CD4-positive, alpha-beta T cell treated with Interleukin-15 for 1 hour (primary cell): ENCODE measurements at places on chromosomes 12 and 14.

- DNase-seq, result no peak
These were observed 246.8 kb upstream of the DAAM1 start for GRCh38 chr14:58941629-58942028.

DNA sequence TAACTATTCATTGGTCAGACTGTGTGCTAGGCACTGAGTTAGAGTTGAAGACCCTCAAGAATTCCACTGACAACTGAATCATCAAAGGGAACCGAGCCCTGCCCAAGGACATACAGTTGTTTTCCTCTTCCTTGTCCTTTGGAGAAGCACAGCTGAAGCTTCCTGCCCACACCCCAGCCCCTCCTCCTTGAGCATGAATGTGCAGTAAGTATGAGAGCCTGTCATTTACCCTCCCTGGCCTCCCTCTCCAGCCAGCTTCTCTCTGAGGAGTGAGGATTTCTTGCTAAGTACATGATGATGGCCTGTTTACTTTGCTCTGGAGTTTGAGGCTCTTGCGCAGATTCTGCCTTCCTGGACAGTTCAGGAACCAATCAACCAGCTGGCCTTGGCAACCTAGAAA is 235.2 kb downstream of the CACNA1C start:
- DNase-seq, result no peak

DNA sequence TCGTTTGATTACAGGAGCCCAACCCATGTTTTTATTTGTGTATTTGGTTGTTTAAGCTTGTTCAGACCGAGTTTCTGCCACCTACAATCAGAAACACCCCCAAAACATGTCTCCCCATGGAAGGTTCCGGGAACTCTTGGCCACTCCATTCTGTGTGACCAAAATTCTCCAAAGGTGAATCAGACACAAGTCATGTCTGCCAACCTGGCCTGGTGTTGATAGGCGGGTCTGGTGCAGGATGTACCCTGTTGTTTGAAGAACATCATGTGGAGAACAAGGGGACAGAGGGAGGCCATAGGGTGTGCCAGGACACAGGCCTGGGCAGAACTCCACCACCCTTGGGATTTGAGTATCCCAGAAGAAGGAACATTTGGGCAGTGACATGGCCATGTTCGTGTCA is 147.1 kb upstream of the MYL2 start:
- no peak for DNase-seq

- no peak for DNase-seq
These were observed 8.9 kb upstream of the SAV1 start for GRCh38 chr14:50676814-50677516.

GRCh38 chr12:47107926-47108325 is 28.2 kb upstream of the AMIGO2 start:
- no peak for DNase-seq

- DNase-seq, result no peak
These were observed 155.0 kb upstream of the C14orf180 start for GRCh38 chr14:104424406-104425072.

DNA sequence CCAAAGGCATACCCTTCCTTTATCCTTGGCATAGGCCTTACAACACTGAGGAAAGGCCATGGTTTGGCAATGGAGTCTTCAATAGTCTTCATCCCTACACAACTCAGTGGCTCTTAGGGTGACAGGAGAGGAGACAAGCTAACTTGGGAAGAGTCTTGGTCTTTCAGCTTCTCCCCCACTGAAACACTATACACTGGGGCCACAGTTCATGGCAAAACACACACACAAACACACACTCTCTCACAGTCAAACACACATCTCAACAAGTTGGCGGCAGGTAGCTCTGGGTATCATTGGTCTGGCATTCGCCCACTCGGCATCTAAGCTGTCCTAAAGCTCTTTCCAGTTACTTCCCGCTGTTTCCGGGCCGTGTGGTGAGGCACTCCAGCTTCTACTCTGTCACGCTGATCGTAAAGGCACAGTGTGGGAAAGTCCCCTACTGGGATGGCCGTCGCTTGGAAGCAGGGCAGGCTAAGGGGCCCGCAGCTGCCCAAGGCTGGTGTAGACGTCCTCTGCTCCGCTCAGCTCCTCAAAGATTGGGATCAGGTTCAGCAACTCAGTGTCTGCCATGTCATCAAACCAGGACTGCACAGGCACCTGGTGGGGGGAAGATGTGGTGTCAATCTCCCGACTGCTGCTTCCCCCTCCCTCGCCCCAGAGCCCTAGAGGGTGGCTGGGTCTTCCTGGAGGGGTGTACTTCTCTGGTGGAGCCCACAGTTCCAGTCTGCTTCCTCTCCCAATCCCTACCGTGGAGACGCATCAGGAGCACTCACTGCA is 4.8 kb upstream of the AVIL start:
- DNase-seq, result no peak

DNA sequence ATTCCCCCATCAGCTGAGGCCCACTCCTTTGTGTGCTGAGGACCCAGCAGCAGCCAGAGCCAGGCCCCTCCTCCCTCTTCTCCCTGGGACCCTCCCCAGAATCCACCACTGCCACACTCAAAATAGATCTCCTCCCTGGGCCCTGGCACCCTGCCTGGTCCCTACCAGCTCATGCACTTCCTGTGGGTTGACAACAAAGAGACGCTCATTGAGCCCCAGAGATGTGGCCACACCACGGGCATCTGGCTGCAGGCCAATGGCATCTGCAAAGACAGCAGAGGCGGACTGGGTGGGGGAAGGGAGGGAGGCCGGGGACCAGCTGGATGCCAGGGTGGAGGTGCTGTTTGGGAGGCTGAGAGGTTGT is 16.0 kb upstream of the ENDOU start:
- DNase-seq, result peak; percentile 76

DNA sequence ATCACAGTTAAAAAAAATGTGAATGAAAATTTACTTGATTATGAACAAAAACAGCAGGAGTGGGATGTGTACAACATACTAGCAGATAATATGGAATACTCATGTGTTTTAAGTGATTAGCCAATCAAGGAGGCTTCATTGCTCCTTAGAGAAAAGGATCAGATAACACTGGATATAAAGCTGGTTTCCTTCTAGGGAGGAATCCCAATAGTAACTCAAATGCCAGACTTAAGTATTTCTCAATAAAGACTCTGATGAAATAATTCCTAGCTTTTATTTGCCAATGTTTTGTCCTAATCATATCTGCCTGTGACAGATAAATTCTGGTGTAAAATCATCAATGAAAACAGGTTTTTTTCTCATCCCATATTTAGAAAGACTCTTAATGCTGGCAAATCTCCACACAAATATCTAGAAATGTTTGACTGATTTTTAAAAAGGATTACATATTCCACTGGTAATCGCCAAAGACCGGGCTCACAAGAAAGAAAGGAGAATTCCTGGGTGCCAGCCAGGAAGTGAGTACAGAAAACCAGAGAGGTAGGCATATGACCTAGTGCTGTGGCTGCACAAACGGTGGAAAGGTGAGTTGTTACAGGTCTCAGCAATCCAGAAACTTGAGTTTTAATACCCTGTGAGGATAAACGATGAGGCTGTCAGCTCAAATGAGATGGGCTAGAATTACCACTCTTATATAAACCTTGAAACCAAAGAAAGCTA is 108.6 kb upstream of the TTC7B start:
- no peak for DNase-seq

GRCh38 chr12:34396006-34396860 is 373.9 kb downstream of the ALG10 start:
- peak; percentile 13 for DNase-seq

DNA sequence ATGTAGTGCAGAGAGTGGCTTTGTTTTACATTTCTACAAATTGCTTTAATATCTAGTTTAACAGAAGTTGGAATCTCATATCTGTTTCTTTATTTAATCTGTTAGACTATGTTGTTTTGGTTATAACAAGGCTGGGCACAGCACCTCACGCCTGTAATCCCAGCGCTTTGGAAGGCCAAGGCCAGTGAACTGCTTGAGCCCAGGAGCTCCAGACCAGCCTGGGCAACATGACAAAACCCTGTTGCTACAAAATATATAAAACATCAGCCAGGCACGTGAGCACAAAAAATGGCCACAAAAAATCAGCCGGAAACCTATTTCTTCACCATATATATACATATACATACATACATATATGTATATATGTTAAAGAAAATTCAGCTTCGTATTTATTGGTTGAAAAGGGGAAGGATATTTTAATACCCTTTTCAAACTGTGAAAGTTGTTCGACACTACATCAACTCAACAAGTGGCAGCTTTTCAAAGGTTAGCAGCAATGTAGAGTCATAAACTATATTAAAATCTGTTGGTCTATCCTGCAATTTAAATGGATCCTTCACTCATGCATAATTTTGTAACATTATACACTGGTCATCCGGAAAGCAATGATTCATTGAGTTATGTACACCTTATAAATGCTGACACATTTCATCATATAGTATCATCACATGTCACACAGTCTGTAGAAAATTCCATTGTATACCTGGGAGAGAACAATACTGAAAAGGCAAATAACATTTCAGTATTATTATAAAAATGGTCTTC is 7.1 kb downstream of the NR2C1 start:
- no peak for DNase-seq

GRCh38 chr12:52862023-52862422 is 13.2 kb upstream of the KRT78 start:
- DNase-seq, result no peak

GRCh38 chr12:18411453-18411852 is 150.1 kb downstream of the PIK3C2G start:
- no peak for DNase-seq

DNA sequence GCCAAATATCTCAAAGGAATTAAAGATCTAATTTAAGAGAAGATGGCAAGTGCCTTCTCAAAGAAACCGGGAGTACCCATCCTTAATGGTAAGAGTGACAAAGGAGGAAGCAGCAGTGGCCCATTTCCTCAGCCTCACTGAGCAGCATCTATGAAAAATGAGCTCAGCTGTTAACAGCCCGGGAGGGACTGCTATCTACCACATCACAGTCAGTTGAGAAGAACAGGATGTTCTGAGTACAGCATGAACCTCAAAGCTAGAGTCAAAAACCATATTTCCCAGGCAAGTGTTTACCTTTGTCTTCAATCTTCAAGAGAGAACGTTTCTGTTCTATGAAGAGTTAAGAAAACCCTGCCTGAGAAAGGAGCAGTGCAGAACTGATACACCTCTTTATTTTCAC is 115.0 kb downstream of the BTG1 start:
- DNase-seq, result peak; percentile 73

DNA sequence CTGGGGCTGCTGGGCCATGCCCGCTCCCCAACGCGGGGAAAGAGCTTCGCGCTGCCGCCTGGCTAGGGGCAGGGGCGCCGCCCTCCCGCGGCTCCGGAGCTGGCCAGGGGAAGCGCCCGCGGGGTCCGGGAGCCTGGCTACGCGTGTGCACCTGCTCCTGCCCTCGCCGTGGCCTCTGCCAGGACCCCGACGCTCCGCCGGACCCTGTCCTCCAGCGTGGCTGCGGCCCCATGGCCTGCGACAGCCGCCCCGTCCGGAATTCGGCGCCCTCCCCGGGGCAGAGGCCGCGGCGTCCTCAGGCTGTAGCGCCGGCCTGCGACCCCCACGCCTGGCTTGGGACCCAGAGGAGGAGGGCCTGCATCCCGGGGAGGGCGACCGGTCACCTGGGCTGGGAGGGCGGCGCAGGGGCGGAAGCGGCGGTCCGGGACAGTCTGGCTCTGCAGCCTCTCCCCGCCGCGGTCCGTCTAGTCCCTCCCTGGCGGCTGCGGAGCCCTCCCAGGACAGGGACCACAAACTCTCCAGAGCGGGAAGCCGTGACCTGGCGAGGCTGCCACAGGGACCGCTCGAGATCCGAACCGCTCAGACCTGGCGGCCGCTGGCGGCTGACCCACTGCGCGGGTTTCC is 85.6 kb downstream of the ALG10 start:
- no peak for DNase-seq
